ENCODE measurements at places on chromosomes 12 and 14. TPM values are rescaled to one million over a fixed set of nuclear protein-coding genes. Genes with fewer than 3 reads are reported as not detected.

RIMBP2 gene
- not detected for total RNA-seq

DCTN2 gene
- total RNA-seq: 80.5 TPM

OR6C68 gene
- total RNA-seq: not detected

SCNN1A gene
- total RNA-seq: 0.67 TPM

GPR162 gene
- 0.25 TPM for total RNA-seq

TTC9 gene
- total RNA-seq: 16.7 TPM

TMTC2 gene
- total RNA-seq: 1.8 TPM

ZC2HC1C gene
- 3.3 TPM for total RNA-seq

PPP4R4 gene
- 3.0 TPM for total RNA-seq

All from activated CD4-positive, alpha-beta T cell treated with anti-CD3 and anti-CD28 coated beads, Interleukin-2, amount 10 ng/mL, durations not matched to agents 7 days and 5 days (primary cell).